ENCODE measurements at places on chromosomes 16 and 17.
A peak's percentile ranks its signal among the peaks of the same experiment; 100 is the strongest.

- no peak for DNase-seq
These were observed 45.8 kb downstream of the STAT3 start for GRCh38 chr17:42342242-42343008.

DNA sequence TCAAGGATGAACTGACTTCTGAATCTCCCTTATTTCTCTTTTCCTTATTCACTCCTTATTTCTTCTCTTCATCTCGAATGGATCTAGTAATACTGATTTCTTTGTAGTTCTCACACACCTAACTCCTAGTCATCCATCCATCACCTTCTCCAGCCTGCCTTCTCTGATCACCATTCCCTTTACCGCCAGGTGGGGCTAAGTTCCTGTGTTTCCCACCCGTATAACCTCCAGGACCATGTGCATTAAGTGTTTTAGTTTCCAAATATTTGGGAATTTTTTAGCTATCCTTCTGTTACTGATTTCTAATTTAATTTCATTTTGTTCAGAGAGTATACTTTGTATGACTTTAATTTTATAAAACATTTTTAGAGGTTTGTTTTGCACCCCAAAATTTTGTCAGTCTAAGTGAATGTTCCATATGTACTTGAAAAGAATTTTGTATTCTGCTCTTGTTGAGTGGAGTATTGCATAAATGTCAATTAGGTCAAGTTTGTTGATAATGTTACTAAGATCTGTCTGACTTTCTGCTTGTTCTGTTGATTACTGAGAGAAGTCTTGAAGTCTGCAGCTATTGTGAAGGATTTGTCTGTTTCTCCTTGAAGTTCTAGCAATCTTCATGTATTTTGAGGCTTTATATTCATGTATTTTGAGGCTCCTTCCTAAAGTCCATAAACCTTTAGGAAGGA, 8.8 kb downstream of the BPTF start:
- DNase-seq: no peak

DNA sequence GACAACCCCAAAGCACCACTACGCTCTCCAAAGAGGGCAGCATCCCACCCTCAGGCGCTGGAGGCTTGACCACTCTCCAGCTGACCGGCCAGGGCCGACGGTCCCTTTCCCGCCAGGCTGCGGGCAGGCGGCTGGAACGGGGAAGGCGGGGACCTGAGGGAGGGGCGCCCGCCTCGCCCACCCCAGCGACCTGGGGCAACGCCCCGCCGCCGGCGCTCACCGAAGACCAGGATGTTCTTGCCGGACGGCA, 431 bp downstream of the DYNC1LI2 start:
- no peak for DNase-seq

GRCh38 chr17:45260204-45260783, 1.6 kb downstream of the SPATA32 start:
- DNase-seq: no peak

- no peak for DNase-seq
These were observed 15.0 kb upstream of the IRX6 start for GRCh38 chr16:55308973-55309372.

DNA sequence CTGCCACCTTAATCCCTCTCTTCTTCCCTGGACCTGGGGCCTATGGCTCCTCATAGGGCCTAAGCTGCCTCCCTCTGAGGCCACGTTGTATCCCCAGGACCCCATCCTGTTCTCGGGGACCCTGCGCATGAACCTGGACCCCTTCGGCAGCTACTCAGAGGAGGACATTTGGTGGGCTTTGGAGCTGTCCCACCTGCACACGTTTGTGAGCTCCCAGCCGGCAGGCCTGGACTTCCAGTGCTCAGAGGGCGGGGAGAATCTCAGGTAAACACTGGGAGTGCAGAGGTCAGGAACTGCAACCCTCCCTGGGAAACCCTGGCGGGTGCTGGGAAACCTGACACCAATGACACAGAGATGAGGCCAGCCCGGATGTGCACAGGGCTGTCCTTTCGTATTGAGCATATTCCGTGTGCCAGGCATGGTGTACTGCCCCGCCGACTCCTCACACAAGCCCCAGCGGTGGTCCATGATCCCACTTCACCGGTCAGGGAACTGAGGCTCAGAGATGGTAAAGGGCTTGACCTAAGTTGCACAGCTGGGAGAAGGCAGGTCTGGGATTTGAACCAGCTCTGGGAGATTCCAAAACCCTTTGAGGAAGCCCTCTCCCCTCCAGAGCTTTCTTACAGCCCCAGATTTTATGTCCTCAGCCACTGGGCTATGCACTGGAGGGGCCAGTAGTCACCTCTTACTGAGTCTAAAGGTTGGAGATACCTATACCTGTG, 22.9 kb downstream of the ANKRD40 start:
- no peak for DNase-seq

DNA sequence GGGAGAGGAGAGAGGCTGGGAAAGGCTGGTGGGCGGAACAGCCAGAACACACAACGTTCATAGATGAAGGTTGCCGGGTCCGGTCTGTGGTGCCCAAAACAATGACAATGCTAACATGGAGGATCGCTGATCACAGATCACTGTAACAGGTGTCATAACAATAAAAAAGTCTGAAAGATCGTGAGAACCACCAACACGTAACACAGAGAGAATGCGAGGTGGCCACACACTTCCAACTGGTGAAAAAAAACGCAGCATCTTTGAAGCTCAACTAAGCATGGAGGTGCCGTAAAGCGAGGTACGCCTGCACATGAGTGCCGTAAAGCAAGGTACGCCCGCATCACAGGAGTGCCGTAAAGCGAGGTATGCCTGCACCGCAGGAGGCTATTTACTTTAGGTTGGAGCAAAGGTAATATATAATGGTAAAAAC, 42.3 kb downstream of the ABR start:
- no peak for DNase-seq

- DNase-seq: no peak
These were observed 720 bp downstream of the METRN start for GRCh38 chr16:715477-716199.

GRCh38 chr17:14207791-14208190, 28.9 kb downstream of the CDRT15 start:
- DNase-seq: no peak

DNA sequence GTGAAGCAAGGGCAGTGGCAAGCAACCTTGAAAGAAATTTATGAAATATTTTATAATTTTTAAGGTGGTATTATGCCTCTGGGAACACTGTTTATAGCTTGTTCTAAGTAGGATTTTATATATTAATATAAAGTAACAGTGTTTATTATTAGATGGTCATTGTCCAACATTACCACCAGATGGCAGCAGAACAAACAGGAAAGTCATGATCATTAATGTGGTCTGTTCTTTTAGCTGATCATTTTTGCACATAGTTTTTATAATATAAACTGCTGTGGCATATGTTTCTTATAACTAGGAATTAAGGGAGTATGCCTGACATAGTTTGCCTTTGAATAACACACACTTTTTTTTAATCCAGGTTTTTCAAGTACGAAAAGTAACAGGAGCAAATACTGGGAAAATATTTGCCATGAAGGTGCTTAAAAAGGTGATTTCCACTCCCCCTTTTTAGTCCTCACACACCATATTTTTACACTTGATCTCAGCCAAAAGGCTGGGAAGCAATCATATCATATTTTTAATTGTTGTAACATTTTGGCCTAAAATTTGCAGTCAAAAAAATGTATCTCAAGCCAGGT, 21.4 kb downstream of the RPS6KB1 start:
- no peak for DNase-seq

DNA sequence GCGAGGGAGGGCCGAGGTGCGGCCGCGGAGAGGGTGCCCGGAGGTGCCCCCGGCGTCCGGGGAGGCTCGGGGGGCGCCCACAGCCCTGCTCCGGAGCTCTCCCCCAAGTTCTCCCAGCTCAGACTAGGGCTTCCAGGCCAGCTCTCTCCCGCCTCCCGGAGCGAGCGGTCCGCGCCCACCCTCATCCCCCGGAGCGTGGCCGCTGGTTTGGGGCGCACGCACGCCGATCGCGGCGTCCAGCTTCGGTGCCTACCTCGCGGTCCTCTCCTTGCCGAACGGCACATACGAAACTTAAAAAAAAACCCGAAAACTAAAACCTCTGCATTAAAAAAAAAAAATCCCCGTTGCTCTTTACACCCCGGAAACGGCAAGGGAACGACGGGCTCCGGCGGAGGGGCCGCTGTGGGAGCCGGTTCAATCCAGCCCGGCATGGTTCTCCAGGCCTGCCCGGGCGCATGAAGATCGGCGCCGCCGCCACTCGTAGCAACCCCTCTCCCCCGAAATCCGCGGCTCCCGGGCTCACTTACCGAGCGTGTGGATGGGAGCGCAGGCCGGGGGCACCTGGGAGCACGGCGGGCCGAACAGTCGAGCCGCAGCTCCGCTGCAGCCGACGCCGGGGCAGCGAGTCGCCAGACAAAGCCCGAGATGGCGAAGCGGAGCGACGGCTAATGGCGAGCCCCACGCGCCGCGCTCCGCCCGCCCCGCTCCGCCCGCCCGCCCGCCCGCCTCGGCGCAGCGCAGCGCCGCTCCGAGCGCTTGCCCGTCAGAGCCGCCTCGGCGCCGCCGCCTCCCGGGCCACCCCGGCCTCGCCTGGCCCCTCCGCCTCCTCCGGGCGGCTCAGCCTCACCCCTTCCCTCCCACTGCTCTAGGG, 973 bp upstream of the UBTF start:
- DNase-seq: no peak

- DNase-seq: no peak
These were observed 10.1 kb downstream of the TK2 start for GRCh38 chr16:66539623-66540469.

GRCh38 chr16:2438121-2438520, 8.9 kb downstream of the CCNF start:
- DNase-seq: no peak

DNA sequence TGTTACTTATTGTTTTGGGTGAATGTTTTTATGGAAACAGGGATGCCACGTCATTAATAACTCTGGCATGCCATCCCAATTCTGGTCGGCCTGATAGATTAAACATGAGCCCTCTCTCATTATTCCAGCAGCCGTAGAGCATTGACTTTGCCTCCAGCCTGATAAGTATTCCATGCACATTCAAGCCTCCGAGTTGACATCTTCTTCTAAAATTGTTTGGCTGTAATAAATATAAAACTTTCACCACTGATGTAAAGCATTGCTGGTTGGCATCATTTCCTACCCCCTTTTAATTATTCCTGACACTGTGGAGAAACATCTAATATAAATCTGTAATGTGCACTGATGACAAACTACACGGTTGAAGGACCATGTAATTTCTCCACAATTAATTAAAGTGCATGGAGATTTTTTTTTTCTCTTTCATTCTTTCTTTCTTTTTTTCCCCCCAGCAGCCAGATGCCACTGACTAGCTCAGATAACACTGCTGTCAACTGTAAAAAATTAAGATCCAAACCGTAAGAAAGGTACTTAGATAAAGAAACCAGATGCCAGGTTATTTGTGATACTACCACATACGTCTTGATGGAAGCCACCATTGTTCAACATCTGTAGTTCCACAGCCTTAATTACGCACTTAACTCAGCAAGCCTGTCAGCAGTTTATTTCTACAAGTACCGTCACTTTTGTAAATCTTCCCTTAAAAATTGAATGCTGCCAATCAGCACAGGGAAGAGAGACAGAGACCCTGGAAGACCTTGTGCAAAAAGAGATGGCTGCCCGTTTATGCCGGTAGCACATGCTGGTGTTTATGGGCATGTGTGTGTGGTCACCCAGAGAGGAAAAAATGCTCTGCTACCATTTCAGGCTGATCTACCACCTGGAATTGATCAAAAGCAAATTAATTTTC, 237.7 kb downstream of the IRX3 start:
- no peak for DNase-seq

DNA sequence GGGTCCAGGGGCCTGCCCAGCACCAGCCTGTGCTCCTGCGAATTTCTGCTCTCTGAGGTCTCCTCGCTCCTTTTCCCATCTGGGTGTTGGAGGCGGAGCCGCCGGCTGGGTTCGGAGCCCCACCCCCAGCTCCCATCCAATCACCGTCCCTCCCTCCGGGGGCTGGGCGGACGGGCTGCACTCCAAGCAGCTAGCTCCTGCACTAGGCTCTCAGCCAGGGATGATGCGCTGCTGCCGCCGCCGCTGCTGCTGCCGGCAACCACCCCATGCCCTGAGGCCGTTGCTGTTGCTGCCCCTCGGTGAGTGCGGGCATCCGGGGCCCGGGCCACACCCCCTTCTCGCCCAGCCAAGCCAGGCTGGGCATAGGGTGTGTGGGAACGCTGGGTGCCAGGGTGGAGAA, at the start of gene NRN1L:
TSS of gene NRN1L (plus strand) at position 202 of the 400 bp plus-strand sequence. CDS start at position 221, 19 bp downstream.
- DNase-seq: no peak

- no peak for DNase-seq
These were observed 439.5 kb downstream of the WWOX start for GRCh38 chr16:78538919-78539318.

- DNase-seq: no peak
These were observed 95.7 kb downstream of the CACNG1 start for GRCh38 chr17:67139784-67140665.

GRCh38 chr16:11354733-11355574, 9.7 kb downstream of the RMI2 start:
- peak; percentile 57 for DNase-seq

- DNase-seq: no peak
These were observed 45.6 kb downstream of the SMPD3 start for GRCh38 chr16:68402748-68403040.

GRCh38 chr17:76672270-76672851, 28.8 kb upstream of the ST6GALNAC1 start:
- DNase-seq: peak; percentile 10

DNA sequence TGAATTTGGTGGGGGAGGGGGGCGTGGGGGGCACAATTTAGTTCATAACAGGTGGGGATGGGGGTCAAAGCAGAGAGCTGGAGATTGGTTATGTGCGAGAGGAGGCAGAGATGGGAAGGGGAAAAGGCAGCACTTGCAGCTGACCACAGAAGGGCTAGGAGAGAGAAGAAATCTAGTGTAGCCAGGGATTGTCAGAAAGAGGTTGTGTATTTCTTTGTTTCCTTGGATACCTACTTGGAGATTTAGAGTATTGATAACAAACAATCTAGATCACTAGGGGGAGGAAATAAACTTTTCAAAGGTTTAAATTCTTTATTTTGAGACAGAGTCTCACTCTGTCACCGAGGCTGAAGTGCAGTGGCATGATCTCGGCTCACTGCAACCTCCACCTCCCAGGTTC, 47.1 kb upstream of the YPEL2 start:
- DNase-seq: no peak

DNA sequence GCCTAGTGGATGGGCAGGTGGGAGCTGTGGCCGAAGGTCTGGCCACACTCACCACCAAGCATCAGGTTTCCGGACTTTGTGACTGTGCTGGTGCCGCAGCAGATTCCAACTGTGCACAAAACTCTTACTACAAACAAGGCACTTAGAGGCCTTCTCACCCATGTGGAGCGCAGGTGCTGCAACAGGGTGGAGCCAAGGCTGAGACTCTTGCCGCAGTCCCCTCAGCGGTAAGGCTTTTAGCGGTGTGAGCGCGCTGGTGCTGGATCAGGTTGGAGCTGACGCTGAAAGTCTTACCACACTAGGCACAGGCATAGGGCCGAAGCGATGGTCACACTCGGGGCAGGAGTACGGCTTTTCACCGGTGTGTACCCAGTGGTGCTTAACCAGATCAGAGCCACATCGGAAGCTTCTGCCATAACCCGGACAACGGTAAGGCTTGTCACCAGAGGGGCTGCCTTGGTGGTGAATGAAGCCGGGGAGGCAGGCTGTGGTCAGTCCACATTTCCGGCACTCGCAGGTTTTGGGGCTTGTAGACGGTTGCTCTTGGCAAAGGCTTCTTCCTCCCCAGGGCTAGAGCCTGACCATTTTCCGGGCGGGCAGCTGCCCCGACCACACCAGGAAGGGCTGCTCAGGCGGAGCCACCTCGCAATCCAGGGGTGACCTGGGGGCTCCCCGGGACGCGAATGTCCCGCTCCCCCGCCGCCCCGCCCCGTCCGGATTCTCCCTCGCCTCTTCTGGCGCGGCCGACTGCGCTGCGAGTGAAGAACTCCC, 1.0 kb upstream of the ARMC5 start:
- peak; percentile 53 for DNase-seq

GRCh38 chr16:78576941-78577340, 477.5 kb downstream of the WWOX start:
- DNase-seq: no peak
